ENCODE measurements at places on chromosomes 6 and 20.

- no peak for DNase-seq
These were observed 19.9 kb downstream of the SLC13A3 start for GRCh38 chr20:46631212-46631869.

DNA sequence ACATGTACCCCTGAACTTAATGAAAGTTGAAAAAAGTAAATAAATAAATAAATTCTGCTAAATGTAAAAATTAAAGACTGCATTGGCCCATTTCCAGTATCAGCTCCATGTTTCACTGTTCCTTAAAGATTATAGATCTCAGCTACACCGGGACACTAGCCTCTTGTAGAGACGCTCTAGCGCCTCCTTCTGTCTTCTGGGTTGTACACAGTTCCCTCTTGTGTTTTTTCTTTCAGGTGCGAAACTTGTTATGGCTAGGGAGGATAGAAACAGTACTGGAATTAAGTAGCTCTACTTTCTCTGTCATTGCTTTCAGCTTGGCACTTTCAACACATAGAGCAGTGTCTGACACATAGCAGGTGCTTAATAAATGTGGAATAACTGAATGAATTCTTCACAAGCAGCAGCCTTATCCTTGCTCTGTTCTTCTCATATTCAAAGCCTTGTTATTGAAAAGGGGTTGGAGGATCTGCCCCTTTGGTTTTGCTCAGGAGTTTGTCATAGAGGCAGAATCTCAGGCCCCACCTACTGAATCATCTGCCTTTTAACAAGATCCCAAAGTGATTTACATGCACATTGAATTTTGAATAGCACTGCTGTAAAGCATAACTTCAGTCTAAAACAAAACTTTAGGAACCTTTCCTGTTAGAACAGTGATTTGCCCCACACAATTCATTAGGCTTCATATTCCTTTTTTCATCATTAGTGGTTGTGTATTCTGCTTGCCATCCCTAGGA lies 92.3 kb downstream of the FIG4 start:
- no peak for DNase-seq

- DNase-seq, result no peak
These were observed 55.9 kb upstream of the HDDC2 start for GRCh38 chr6:125357515-125358256.

DNA sequence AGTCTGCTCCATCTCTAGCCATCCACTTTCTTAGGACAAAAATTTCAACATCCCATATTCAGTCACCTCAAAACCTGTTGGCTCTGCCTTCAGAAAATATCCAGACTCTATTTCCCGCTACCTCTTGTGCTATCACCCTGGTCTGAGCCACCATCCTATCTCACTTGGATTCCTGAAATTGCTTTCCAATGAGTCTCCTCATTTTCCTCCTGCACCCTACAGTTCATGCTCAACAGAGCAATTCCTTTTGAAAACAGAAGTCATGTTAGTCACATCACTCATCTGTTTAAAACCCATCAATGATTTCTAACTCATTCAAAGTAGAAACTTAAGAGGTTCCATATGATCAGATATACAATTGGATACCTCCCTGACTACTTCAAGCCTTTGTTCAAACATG lies 229.9 kb downstream of the ADGRG6 start:
- DNase-seq, result no peak
